ENCODE measurements at places on chromosomes 11 and 22.

- no peak for DNase-seq
Observed at GRCh38 chr11:110762590-110762989, 50.4 kb upstream of the ARHGAP20 start.

DNA sequence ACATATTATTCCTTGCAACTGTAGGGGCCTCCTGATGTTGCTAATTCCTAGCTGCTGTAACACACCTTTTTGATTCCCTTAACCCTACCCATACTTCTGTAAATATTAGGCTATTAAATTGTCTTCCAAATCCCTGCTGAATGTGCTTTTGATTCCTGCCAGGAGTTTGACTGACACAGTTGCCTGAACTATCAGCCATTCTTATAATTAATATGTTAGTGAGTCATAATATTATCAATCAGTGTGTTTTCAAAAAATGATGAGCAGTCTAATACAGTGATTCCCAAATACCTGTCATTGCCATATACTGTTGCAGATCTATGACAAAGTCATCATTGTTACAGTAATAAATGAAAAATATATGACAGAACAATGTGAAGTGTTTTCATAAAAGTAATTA is 15.9 kb upstream of the FANCF start:
- DNase-seq = no peak

GRCh38 chr11:74806267-74806666 is 57.6 kb downstream of the RNF169 start:
- no peak for DNase-seq

DNA sequence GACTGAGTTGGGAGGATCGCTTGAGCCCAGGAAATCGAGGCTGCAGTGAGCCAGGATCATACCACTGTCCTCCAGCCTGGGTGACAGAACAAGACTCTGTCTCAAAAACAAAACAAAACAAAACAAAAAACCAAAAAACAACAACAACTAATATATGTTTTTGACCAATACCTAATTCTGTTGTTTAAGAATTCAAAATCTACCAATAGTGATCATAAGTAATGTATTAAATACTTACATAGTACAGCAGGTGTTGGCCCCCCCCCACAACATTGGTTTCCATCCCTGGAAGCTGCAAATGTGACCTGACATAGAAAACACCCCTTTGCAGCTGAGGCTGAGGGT is 74.7 kb downstream of the KCNQ1 start:
- DNase-seq = no peak

DNA sequence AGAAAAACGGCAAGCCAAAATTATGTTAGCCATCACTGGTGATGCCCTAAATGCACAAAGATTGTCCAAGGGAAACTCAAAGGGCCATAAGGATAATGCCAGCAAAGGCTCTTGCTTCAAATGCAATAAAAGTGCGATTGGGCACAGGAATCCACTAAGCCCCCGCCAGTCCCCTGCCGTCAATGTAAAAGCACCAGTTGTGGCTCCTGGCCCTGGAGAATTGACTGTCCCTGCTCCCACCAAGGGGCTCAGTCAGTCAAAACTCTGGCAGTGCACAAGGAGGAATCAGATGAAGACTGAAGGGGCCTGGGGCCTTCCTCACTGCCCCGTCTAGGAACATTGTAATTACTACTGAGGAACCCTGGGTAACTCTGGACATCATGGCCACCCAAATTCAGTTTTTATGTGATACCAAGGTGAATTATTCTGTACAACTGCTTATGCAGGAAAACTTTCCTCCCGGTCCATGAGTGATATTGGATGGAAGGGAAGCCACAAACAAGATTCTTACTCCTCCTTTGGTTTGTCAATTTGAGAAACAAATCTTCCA is 85.6 kb downstream of the PIWIL4 start:
- DNase-seq = no peak

DNA sequence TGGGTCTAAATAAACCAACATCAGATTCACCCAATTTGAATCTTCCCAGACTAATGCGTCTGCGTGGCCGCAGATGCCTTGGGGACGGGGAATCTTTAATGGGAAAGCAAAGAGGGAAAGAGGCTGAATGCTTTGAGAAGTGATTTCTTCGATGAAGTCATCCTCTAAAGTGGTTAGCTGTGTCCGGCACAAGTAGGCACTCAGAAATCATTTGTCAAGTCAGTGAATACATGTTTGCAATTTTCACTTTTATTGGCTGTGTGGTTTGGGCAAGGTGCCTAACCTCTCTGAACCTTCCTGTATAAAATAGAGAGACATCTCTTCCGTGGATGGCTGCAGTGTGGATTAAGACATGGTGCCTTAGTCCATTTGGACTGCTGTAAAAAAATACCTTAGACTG is 19.7 kb upstream of the IFT27 start:
- DNase-seq = no peak

DNA sequence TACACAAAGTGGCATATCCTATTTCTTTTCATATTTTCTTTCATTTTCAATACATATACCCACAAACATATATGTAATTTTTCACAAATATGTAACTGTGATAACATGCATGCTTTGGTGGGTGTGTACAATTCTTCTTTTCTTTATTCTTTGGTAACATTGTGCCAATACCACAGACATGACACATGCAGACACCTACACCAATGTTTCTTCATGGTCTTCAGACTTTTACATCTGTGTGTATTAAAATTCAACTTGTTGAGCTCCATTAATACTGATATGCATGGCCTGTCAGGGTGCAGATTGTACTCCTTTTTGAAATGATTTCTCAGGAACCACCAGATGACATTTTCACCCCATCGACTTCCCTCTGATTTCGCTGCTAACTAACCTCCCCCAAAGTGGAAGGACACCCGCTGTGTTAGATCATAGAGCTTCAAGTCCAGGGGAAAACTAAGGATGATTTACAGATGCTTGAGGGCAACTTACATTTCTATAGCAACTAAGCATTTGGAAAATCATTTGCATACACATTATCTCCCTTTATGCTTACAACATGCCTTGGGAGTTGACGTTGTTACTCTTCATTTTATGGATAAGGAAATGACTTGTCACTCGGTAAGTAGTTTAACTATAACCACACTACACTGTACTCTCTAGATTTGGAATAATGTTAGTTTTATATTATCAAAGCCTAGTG is 10.5 kb upstream of the PANX3 start:
- no peak for DNase-seq

- no peak for DNase-seq
Observed at GRCh38 chr11:112106070-112106469, 19.4 kb downstream of the SDHD start.

GRCh38 chr11:1893581-1894359 is 2.1 kb upstream of the PRR33 start:
- no peak for DNase-seq

GRCh38 chr11:30474151-30474954 is 111.8 kb downstream of the MPPED2 start:
- DNase-seq = no peak

- no peak for DNase-seq
Observed at GRCh38 chr22:23268139-23268712, 87.9 kb downstream of the BCR start.

DNA sequence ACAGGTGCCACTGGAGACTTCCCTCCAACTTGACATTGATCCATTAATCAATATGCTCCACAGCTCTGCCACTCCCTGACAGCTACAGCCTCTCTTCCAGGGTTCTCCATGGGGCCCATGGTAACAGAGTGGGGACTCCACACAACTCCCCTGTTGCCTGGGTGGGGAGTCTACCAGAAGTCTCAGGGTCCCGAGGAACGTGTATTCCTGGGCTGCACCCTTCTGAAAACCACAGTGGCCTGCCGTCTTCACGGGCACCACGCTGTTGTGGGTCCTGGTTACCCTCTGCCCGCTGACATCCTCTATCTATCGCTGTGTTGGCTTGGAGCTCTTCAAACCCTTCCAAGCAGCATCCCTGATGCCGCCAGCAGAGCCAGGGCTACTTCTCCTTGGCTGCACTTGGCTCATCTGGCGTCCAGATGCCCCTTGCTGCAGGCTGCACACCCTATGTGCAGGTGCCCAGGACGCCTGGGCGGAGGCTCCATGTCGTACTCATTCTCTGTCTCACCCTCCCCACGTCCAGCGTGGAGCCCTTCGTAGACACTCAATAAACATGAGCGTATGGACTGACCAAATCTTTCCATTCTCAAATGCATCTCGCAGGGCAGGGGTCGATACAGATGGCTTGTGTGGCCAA is 1341.8 kb downstream of the TBC1D22A start:
- DNase-seq = no peak

GRCh38 chr11:8604078-8604723 is 10.2 kb upstream of the STK33 start:
- DNase-seq = peak; percentile 35

DNA sequence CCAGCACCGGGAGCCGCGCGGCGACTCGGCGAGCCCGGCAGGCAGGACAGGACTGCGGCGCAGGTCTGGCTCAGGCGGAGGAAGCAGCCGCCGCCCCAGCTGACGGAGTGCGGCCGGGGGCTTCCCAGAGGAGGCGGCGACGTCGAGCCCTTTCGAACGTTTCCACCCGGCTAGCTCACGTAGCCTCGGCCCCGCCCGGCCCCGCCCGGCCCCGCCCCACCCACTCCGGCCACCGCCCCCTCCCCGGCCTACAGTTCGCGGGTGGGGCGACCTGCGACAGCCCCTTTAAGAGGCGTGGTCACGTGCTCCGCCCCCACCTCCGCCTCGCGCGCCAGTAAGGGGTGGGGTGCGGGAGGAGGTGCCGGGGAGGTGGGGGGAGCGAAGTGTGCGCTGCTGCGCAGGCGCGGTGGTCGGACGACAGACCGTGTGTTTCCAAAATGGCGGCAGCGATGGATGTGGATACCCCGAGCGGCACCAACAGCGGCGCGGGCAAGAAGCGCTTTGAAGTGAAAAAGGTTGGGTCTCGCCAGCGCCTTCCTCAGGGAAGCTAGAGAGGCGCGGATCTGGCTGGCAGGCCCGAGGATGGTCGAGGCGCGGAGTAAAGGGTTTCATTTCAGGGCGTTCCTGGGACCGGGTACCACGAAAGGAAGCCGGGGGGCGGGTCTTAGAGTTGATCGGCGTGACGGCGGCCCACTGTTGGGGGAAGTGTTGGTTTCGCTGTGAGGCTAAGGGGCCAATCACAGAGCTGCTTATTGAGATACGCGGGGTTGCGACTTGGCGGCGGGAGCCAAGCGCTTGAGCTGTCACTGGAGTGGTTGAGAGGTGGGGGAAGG is at the start of gene RBX1:
Gene RBX1 (plus strand): TSS at position 417 of the 833 bp plus-strand sequence. CDS start 21 bp downstream, at position 438.
- DNase-seq = peak; percentile 98

- DNase-seq = no peak
Observed at GRCh38 chr11:62770778-62771143, 435 bp upstream of the TAF6L start.

GRCh38 chr11:2277008-2277346 is 6.6 kb upstream of the ASCL2 start:
- DNase-seq = no peak

DNA sequence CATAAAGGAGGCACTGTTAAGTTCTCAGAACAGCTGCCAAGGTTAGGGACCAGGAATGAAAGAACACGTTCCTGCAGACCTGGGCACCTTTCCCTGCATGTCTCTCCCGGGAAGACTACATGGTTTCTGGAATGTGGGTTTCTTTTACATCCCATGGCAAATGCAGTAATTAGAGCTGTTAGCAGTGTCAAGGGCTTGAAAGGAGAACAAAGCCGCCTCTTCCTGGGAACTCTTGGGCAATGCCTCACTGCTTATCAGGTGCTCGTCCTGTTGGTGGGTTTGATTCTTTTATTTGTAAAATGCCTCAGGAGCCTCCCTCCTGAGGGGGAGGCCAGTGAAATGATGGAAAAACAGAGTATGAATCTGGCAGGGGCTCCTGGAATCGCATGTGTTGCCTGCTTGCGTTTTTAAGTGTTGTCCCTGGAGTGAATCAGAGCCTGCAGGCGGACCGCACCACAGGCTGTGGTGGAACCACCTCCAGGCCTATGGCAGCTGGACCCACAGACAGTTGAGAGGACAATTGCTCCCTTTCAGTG is 723 bp upstream of the C22orf31 start:
- DNase-seq = no peak

DNA sequence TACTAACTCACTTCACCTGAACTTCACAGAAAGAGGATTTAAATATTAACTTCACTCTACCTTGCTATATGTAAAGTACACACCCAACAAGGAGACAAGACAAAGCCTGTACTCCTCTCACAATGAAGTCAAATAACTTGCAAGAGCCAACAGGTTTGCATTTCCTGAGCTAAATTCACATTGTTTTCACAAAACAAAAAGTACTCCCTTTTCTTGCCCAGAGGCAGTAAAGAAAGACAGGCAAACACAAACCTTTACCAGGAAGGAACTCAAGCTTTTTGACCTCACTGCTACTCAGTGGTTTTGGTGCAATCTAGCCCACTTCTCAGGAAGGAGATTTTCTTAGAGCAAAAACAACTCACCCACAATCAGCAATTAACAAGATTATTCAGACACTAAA is 15.7 kb downstream of the USP28 start:
- DNase-seq = no peak

- DNase-seq = no peak
Observed at GRCh38 chr22:41888627-41889200, 26.2 kb downstream of the SHISA8 start.

DNA sequence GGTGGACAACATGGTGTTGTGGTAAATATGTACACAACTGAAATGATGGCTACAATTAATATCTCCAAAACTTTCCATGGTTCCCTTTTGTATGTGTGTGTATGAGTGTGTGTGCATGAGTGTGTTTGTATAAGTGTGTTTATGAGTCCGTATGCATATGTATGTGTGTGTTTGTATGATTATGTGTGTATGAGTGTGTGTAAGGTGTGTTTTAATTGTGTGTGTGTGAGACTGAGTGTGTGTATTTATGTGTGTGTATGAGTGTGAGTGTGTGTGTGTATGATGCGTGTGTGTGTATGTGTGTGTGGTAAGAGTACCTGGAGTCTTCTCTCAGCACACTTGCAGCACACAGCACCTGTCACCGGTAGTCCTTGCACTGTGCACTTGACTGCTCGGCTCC is 7.8 kb downstream of the KRTAP5-9 start:
- DNase-seq = no peak

- DNase-seq = no peak
Observed at GRCh38 chr11:7423946-7424345, 61.4 kb upstream of the OLFML1 start.

- no peak for DNase-seq
Observed at GRCh38 chr11:15685306-15685705, 570.6 kb downstream of the INSC start.

GRCh38 chr11:113316256-113316655 is 1.9 kb downstream of the TTC12 start:
- DNase-seq = no peak

- DNase-seq = no peak
Observed at GRCh38 chr11:114074546-114075343, 15.2 kb downstream of the ZBTB16 start.

GRCh38 chr11:64536396-64536941 is 54.6 kb upstream of the SLC22A12 start:
- DNase-seq = no peak

- DNase-seq = no peak
Observed at GRCh38 chr11:47589977-47590861, 3.7 kb downstream of the FAM180B start.
